ENCODE measurements at places on chromosomes 2 and 18.
A peak's percentile ranks its signal among the peaks of the same experiment; 100 is the strongest.

DNA sequence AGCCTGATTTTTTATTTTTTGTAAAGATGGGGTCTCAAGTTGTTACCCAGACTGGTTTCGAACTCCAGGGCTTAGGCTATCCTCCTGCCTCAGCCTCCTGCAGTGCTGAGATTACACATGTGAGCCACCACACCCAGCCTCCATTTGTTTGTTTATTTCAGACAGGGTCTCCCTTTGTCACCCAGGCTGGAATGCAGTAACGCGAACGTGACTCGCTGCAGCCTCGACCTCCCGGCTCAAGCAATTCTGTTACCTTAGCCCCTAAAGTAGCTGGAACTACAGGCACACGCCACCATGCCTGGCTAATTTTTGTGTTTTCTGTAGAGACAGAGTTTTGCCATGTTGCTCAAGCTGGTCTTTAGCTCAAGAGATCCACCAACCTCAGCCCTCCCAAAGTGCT lies 27.2 kb downstream of the UBXN4 start:
- no peak for DNase-seq

GRCh38 chr2:232088771-232089170 lies 127.3 kb downstream of the DIS3L2 start:
- DNase-seq = no peak

GRCh38 chr2:197454923-197455322 lies 1.6 kb downstream of the COQ10B start:
- no peak for DNase-seq

- no peak for DNase-seq
Observed at GRCh38 chr18:44920441-44920840, 239.8 kb downstream of the SETBP1 start.

GRCh38 chr18:77100751-77101355 lies 31.7 kb downstream of the MBP start:
- DNase-seq = no peak

DNA sequence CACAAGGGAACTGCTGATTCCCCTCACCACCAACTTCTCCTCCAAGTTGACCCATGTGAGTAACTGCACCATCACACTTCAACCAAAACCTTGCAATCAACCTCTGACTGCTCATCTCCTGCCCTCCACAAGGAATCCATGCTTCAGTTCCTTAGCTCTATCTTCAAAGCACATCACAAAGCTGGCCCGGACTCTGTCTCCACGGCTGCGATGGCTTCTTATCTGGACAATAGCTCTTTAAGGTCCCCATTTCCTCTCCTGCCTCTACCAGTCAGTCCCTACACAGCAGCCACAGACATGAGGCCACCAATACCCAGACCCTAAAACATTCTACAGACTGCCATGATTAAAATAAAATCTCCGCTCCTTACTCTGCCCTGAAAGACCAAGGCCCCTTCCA lies 25.7 kb downstream of the MBOAT2 start:
- no peak for DNase-seq

GRCh38 chr2:237737196-237737865 lies 61.2 kb upstream of the RBM44 start:
- DNase-seq = no peak

DNA sequence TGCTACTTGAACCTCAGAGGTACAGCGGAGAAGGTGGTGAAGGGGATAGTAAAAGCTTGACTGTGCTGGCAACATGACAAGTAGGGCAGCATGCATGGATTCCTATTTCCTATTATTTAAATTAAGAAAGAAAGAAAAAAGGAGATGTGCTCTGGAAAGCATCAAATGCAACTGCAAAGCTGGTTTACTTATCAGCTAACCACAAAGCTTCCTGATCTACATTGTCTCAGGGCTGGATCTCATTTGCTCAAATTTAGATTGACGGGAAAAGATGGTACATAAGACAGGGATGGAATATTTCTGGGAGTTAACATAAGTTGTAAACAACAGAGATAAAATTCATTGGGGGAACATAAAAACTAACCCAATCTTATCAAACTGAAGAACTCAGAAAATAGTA lies 178.0 kb downstream of the RIT2 start:
- DNase-seq = no peak

GRCh38 chr18:49745045-49746014 lies 68.0 kb downstream of the ACAA2 start:
- DNase-seq = no peak

- DNase-seq = no peak
Observed at GRCh38 chr2:29573612-29574011, 347.8 kb downstream of the ALK start.

DNA sequence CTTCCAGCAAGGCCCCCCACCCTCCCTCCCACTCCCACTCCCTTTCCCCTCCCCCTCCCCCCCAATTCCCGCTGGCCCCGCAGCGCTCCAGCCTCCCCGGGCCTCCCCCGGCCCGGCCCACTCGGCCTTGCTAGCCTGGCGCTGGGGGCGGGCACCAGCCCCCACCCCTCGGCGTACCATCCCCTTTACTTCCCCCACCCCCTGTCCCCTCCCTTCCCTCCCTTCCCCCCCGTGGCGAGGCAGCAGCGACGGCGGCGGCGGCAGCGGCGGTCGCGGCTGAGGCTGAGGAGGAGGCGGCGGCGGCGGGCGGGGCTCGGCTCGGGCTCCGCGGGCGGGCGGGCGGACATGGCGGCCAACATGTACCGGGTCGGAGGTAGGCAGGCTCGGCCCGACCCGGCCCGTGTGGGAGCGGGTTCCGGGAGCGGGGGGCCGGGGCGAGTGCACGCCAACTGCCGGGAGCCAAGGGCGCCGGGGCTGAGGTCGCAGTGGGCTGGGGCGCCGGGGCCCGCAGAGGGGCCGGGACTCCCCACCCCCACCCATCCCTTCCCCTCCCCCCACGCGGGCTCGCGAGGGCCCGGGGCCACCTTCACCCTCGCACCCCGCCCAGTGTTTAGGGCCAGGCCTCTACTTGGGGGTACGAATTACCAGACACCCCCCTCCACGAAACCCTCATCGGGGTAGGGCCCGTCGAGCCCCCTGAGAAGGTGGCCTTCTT lies at the start of gene MTA3:
MTA3 (plus strand) TSS at position 232 of the 715 bp plus-strand sequence; CDS start at position 346, 114 bp downstream.
- DNase-seq = peak; percentile 62

GRCh38 chr2:236088368-236089057 lies 79.7 kb downstream of the GBX2 start:
- no peak for DNase-seq

- no peak for DNase-seq
Observed at GRCh38 chr2:217371781-217372213, 511.9 kb upstream of the TNP1 start.

GRCh38 chr18:9969247-9969646 lies 55.4 kb downstream of the VAPA start:
- no peak for DNase-seq

- DNase-seq = no peak
Observed at GRCh38 chr2:8491296-8492027, 190.4 kb upstream of the ID2 start.

GRCh38 chr2:168797286-168797655 lies 5.2 kb upstream of the NOSTRIN start:
- DNase-seq = no peak

DNA sequence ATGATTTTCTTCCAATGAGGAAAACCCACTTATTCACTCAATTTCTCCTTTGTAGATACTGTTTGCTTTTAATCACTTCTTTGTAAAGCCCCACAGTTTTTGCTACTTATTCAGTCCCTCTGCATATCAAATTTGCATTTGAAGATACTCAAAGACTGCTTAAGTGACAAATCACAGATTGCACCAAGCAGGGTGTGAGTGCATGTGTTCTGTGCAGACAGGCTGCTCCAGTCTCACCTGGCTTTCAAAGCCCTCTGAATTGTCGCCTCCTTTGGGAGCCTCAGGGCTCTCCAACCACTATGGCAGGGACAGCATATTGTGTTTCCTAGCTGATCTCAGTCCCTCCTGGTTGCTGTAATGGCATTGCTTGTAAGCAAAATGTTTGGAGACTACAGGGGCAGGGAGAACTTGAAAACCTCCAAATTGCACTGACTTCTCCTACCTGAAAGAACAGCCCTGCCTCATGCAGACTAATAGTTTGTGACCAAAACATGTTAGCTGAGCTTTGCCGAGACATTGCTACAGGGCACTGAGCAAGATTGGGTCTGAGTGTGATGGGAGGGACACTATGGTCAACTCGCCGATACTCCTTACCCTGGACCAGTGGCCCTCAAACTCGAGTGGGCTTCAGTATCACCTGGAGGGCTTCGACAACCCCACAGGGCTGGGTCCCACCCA lies 96.8 kb downstream of the POLE4 start:
- DNase-seq = no peak

- DNase-seq = no peak
Observed at GRCh38 chr18:55510809-55511208, 77.2 kb downstream of the TCF4 start.

GRCh38 chr2:137420744-137421143 lies 543.5 kb upstream of the HNMT start:
- DNase-seq = no peak

DNA sequence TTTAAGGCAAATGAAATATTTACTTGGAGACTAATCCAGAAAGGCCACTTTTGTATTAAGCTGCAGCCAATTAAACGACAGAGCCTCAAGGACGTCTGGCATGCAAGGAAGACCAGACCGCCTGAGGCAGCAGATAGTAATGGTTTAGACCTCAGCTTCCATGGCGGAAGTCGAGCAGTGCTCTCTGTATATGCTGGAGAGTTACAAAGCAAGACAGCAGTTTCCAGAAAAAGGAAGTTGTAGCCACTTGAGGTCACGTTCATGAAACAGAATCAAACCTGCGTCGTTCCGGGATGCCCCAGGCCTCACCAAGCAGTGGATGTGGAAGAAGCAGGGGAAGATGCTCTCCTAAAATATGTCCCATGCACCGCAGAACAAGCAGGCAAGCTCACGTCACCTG lies 142.0 kb downstream of the PTGR3 start:
- DNase-seq = no peak

GRCh38 chr18:24176727-24177416 lies 38.0 kb downstream of the CABYR start:
- no peak for DNase-seq

- no peak for DNase-seq
Observed at GRCh38 chr2:12731701-12732280, 15.1 kb downstream of the TRIB2 start.

GRCh38 chr2:40218679-40219078 lies 233.2 kb downstream of the SLC8A1 start:
- peak; percentile 56 for DNase-seq

- no peak for DNase-seq
Observed at GRCh38 chr18:3584897-3585460, 135.0 kb downstream of the TGIF1 start.

DNA sequence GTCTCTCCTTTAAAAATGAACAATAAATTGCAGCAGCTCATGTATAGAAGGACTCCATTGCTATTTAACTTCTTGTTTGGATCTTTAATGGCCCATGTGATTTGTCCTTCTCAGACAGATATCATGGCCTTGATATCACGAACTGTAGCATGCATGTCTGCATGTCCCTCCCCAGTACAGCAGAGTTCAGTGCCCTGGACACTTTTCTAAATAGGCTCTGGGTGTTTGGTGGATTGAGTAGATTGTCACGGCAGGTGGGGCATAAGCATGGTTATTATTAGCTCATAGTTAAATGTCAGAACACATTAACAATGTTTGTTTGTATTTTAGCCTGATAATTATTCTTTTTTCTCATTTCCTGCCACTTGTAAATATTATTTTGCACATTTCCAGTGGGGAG lies 118.3 kb downstream of the LRRTM1 start:
- no peak for DNase-seq

DNA sequence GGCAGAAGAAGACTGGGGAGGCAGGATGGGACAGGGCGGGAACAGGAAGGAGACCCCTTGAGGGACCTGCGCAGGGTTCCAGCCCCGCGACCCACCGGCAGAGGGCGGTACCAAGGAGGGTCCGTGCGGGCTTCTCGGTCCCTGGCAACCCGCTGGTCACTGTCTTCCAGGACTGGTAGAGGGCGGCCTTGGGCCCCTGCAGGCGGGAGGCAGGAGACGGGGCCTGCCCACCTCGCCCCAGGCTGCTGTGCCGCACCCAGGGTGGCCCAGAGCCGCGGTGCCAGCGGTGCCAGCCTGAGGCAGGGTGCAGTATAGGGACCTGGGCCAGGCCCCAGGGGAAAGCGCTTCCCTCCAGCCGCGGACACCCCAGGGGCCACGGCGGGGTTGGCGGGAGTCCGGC lies 34.5 kb downstream of the NEURL3 start:
- peak; percentile 89 for DNase-seq

DNA sequence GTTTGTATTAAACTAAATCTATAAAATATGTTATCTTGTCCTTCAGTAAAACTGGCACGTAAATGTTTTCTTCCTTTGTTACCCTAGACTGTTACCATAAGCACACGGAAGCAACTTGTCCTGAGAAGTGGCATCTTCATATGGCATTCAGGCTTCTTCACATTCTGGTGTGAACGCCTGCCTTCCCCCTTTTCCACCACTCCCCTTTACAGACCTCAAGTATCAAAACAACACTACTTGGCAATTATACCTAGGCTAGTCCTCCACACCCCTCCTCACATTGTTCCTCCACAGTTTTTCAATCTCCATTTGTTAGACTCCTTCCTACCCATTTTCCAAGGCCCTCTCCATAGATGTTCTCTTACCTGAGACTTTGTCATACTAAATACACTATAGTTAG lies 2.9 kb downstream of the MEX3C start:
- DNase-seq = no peak

- DNase-seq = no peak
Observed at GRCh38 chr2:21256006-21256405, 132.2 kb downstream of the TDRD15 start.

DNA sequence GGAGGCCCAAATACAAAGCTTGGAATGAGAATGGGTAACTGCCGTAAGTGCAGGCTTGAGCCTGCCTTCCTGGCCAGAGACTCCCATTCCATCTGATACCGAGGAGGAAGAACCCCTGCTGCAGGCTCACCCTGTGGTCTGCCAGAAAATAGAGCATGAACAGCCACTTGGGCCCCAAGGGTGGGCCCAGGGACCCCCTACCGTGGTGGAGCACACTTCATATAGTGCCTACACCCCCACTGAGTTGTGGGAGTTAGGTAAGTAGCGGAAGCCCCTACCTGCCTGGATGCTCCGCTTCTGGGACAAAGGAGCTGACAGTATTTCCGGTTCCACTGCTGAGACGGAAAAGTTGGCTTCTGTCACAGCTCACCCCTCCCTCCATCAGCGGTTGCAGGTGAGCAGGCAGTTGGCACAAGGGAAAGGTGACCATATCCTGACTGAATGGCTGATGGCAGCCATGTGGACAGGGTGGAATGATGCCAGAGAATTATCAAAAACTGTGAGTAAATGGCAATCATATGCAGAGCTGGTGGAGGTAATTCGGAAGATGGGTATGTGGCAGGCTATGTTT lies 11.5 kb upstream of the C2orf42 start:
- DNase-seq = no peak

GRCh38 chr18:74790451-74790850 lies 192.8 kb downstream of the ZNF407 start:
- no peak for DNase-seq

DNA sequence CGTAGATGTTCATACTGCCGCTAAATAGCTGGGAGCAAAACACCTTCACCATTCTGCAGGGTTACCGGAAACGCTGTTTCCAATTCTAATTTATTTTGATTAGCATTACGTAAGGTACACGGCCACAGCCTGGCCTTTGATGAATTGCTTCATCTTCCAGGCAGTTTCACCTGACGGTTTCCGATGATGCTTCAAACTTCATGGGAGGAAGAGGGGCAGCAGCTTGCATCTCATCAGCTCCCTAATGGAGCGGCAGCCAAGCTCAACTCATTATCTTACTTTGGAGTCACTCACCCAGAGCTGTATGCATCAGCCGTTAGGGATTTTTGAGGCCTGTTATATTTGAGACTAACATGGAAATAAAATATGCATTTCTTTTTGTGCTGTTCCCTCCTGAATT lies 54.8 kb downstream of the TMEM18 start:
- no peak for DNase-seq

GRCh38 chr2:38386377-38386776 lies 9.3 kb upstream of the ATL2 start:
- no peak for DNase-seq
